Upper lobe of left lung (tissue), 6 donors: ENCODE measurements at places on chromosomes 1 and 21.

GRCh38 chr1:234927312-234927970 is 201.2 kb downstream of the TOMM20 start:
- H3K27ac ChIP-seq: peak overlapping the region; percentile 55
- DNase-seq: no peak
- no peaks in the 10 kb centered on the region for H3K27me3 ChIP-seq
- peaks cover 21% of the 10 kb centered on the region for H3K4me1 ChIP-seq

DNA sequence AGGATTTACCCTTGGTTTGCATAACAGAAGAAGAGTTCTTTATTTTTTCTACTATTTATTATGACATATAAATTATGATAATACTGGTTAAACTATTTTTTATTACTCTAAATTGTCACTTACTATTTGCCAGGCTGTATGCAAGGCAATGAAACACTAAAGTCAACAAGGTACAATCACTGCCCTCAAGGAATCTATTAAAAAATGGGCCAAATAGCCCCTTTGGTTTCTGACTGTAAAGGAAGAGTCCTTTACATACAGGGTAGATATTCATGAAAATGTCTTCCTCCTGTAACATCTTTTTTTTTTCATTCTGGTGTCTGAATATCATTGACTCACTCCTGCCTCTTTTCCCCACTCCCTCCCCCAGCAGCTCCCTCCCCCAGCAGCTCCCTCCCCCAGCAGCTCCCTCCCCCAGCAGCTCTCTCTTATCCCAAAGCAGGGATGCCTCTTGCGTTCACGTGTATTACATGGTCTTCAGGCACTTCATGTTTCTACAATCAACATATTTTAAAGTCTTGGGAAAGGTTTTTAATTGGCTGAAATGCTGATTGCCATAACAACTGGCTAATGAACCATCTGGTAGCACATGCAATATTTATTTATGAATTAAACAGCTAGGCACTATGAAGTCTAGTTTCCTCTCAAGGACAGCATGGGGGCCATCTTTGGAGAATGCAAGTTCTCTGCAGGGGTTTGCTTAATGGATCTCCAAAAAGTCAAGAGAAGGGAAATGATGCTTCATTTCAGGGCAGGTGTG is 400.4 kb upstream of the PLXNA2 start:
- no peaks in the 10 kb centered on the region for H3K4me1 ChIP-seq
- H3K27me3 ChIP-seq: no peaks in the 10 kb centered on the region
- no peak overlapping the region for H3K27ac ChIP-seq
- no peak for DNase-seq
- no peaks in the 10 kb centered on the region for H3K36me3 ChIP-seq

DNA sequence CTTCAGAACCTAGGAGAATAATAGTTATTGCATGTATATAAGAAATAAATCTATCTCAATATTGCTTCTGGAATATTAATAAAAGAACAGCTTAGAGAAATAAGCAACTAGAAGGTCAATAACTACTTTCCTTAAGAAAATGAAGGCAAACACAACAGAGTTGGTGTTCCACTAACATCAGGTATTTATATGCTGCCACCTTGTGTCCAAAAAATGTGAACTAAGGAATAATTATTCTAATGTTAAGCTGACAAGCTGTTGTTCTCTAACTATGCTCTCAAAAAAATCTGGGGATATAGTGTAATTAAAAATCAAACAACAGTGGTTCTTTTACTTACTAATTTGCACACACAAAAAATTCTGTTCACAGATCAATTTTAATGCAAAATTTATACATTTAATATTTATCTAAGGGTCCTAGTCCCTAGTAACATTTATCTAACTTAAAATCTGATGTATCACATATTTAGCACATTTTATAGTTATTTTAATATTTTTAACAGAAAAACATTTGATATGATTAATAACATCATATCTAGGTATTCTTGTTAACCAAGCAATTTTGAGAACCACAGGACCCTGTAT is 39.6 kb downstream of the UCHL5 start:
- H3K4me1 ChIP-seq: no peaks in the 10 kb centered on the region
- no peak overlapping the region for H3K4me3 ChIP-seq
- no peaks in the 10 kb centered on the region for H3K27me3 ChIP-seq
- H3K36me3 ChIP-seq: peaks cover 17% of the 10 kb centered on the region
- no peak for DNase-seq
- H3K27ac ChIP-seq: no peak overlapping the region

GRCh38 chr1:160567858-160568682 is 11.2 kb downstream of the CD84 start:
- DNase-seq: no peak
- H3K27me3 ChIP-seq: no peaks in the 10 kb centered on the region
- H3K27ac ChIP-seq: no peak overlapping the region
- H3K4me1 ChIP-seq: no peaks in the 10 kb centered on the region
- H3K4me3 ChIP-seq: no peak overlapping the region
- H3K36me3 ChIP-seq: no peaks in the 10 kb centered on the region

- H3K27me3 ChIP-seq: no peaks in the 10 kb centered on the region
- H3K4me1 ChIP-seq: no peaks in the 10 kb centered on the region
- H3K27ac ChIP-seq: no peak overlapping the region
- no peak overlapping the region for H3K4me3 ChIP-seq
- no peaks in the 10 kb centered on the region for H3K36me3 ChIP-seq
- DNase-seq: peak; percentile 50
These were observed 32.1 kb downstream of the CD244 start for GRCh38 chr1:160830321-160831153.

GRCh38 chr1:209755926-209756614 is at the start of gene TRAF3IP3:
TRAF3IP3 (plus strand) TSS chr1:209756053; CDS start chr1:209760040, 3,987 bp downstream.
- H3K36me3 ChIP-seq: no peaks in the 10 kb centered on the region
- no peaks in the 10 kb centered on the region for H3K4me1 ChIP-seq
- H3K27me3 ChIP-seq: no peaks in the 10 kb centered on the region
- peak within 1 kb of the TSS; percentile 83 for H3K27ac ChIP-seq
- no peak within 1 kb of the TSS for H3K4me3 ChIP-seq
- DNase-seq: no peak

DNA sequence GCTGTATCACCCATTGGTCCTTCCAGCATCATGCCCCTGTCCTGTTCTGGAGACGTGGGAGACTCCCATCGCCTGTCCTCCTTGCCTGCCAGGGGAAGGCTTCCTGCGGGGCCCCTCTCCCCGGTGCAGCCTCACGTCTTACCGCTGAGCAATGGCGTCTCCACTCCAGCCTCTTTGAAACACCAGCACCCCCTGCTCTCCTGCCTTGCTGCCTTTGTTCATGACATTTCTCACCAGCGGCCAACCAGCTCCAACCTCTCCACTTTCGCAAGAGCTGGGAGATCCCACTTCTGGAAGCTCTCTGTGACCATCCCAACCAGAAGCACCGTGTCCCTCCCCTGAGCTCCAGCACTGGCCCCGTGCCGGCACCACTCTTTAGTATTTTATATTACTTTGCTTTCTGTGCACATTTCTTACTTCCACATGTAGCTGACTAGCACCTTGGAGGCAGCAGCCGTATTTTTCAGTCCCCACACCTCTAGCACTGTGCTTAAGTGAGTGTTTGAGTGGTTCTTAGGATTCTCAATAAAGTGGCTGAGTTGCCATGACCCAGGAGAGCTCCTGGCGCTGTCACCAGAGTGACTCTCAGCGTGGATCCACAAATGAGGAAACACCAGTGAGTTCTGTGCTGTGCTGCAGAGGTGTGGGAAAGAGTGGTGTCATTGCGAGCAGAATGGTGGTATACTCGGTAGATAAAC is 83.5 kb downstream of the ATP5PO start:
- peak; percentile 33 for DNase-seq
- no peak overlapping the region for H3K4me3 ChIP-seq
- H3K4me1 ChIP-seq: no peaks in the 10 kb centered on the region
- H3K36me3 ChIP-seq: peaks cover 19% of the 10 kb centered on the region
- H3K27me3 ChIP-seq: no peaks in the 10 kb centered on the region
- H3K27ac ChIP-seq: no peak overlapping the region

GRCh38 chr1:150567717-150568593 is 11.5 kb downstream of the MCL1 start:
- H3K4me1 ChIP-seq: peaks cover 95% of the 10 kb centered on the region
- peak overlapping the region; percentile 100 for H3K27ac ChIP-seq
- no peak overlapping the region for H3K4me3 ChIP-seq
- H3K27me3 ChIP-seq: no peaks in the 10 kb centered on the region

GRCh38 chr1:17227358-17227915 is 21.5 kb upstream of the PADI3 start:
- no peaks in the 10 kb centered on the region for H3K27me3 ChIP-seq
- no peak overlapping the region for H3K27ac ChIP-seq
- DNase-seq: no peak
- H3K4me1 ChIP-seq: no peaks in the 10 kb centered on the region

GRCh38 chr1:76687307-76688175 is 179.7 kb upstream of the ST6GALNAC5 start:
- no peaks in the 10 kb centered on the region for H3K4me1 ChIP-seq
- no peaks in the 10 kb centered on the region for H3K27me3 ChIP-seq
- H3K36me3 ChIP-seq: no peaks in the 10 kb centered on the region
- no peak overlapping the region for H3K27ac ChIP-seq
- DNase-seq: no peak
- no peak overlapping the region for H3K4me3 ChIP-seq

GRCh38 chr1:3651026-3651929 is 1.0 kb upstream of the TP73 start:
- peak overlapping the region; percentile 100 for H3K4me3 ChIP-seq
- peaks cover 45% of the 10 kb centered on the region for H3K4me1 ChIP-seq
- H3K27ac ChIP-seq: no peak overlapping the region
- H3K27me3 ChIP-seq: no peaks in the 10 kb centered on the region
- peak; percentile 86 for DNase-seq

DNA sequence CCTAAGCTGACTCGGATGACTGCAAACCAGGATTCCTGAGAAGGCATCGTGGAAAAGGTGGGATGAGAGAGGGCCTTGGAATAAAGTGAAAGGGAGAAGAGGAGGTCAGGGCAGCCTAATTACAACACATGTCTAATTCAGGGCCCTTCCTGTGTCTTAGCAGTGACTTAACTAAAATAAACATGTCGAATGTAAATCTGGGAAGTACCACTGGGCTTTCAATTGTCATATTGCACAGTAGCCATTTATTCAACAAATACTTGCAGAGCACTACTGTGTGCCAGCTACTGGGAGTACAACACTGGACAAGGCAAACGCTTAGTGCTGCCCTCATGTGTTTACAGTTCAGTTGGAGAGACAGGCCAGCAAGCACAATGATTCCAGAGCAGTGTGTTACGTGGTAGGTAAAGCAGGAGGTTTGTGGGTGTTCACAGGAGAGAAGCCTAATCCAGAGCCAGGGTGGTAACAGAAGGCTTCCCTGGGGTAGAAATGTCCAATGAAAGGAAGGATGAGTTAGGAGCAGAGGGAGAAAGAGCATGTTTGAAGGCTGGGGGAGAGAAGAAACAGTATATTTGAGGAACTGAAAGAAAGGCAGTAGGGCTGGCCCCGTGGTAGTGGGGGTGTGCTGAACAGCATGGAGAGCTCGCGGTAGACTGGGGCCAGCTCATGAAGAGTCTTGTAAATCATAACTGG is 38.0 kb upstream of the RASAL2 start:
- peak overlapping the region; percentile 76 for H3K27ac ChIP-seq
- no peaks in the 10 kb centered on the region for H3K27me3 ChIP-seq
- H3K4me3 ChIP-seq: no peak overlapping the region
- H3K36me3 ChIP-seq: no peaks in the 10 kb centered on the region
- peak; percentile 44 for DNase-seq

DNA sequence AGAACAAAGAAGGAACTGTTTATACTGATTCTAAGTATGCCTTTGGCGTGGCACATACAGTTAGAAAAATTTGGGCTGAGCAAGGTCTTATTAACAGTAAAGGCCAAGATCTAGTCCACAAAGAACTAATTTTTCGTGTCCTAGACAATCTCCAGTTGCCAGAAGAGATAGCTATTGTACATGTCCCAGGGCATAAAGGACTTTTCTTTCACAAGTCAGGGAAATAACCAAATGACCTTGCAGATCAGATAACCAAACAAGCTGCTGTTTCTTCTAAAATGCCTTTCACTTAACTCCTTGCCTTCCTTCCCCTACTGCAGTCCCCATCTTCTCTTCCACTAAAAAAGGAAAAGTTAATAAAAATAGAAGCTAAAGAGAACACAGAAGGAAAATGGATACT is 4.0 kb downstream of the TEX50 start:
- DNase-seq: no peak
- H3K4me1 ChIP-seq: no peaks in the 10 kb centered on the region
- H3K27me3 ChIP-seq: no peaks in the 10 kb centered on the region
- no peaks in the 10 kb centered on the region for H3K36me3 ChIP-seq
